Urothelium cell line (cell line): ENCODE measurements at places on chromosomes 6 and 20.

- DNase-seq: no peak
Observed at GRCh38 chr20:14716351-14716801, 379.0 kb upstream of the FLRT3 start.

DNA sequence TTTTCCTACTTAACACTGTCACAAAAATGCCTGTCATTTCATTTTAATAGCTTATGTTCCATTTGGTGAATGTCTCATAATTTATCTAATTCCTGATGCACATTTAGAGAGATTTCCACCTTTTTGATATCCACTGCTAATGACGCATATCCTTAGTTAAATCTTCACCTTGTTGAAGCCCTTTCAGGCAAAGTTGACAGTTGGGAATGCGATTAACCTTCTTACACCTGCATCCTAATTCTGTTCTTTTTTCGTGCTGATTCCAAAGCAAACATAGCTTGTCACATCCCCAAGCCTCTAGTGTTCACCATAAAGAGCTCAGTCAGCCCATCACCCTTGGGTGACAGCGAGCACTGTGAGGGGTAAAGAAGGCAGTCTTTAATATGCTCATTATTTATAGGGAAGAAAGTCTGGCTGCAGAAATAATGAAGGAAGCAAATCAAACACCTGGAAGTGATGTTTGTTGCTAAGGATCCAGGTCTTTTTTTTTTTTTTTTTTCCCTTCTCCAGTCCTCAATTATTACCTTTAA is 205.6 kb downstream of the DTNBP1 start:
- no peak for DNase-seq

GRCh38 chr6:131733376-131734016 is 22.7 kb upstream of the CTAGE9 start:
- DNase-seq: peak; percentile 23

- DNase-seq: no peak
Observed at GRCh38 chr20:31990641-31991338, 19.4 kb upstream of the CCM2L start.

DNA sequence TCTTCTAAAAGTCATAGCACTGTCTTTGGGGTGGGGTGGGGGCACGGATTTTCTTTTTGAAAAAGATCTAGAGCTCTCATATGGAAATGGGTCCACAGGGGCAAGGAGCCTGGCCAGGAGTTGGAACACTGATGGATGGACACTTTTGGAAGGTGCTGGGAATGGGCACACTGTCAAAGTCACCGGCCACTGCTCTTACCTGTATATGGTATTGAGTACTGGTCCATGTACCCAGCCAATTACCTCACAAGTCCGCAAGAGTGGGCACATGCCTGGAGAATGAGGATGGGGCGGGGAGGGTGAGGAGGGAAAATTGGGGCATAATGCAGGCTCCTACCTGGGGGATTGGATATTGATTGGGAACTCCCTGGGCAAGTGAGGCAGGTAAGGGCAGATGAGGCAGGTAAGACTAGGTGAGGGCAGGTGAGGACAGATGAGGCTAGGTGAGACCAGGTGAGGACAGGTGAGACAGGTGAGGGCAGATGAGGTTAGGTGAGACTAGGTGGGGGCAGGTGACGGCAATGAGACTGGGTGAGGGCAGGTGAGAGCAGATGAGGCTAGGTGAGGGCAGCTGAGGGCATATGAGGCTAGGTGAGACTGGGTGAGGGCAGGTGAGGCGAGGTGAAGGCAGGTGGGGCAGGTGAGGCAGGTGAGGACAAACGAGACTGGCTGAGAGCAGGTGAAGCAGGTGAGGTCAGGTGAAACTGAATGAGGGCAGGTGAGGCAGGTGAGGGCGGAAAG is 167.9 kb downstream of the NRN1 start:
- no peak for DNase-seq
